ENCODE measurements at places on chromosomes 3 and 15. TPM values are rescaled to one million over a fixed set of nuclear protein-coding genes. Genes with fewer than 3 reads are reported as not detected.

DLL4 gene
- polyA plus RNA-seq = not detected

SLC28A1 gene
- polyA plus RNA-seq = not detected

DNA sequence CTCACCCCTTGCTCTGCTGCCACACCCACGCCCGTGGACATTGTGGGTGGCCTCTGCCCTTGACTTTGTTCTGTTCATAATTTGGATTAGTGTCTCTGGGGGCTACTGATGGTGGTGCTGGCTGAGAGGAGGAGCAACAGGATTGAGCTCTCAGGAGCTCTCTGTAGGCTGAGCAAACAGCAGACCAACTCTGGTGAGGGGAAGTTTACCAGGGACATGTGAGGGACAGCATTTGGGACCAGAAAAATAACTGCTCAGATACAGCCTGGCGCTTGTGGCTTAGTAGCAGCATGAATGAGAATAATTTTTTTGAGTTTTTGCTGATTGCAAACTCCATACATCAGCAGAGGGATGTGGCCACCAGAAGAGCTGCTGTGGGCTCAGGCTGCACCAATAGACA lies 14.8 kb downstream of the PPCDC start:
- no peak for DNase-seq
- H3K4me1 ChIP-seq = peaks cover 20% of the 10 kb centered on the region
- H3K27ac ChIP-seq = no peak overlapping the region

GRCh38 chr3:183984127-183984740 lies 33.5 kb downstream of the ABCC5 start:
- H3K27me3 ChIP-seq = no peaks in the 10 kb centered on the region
- H3K27ac ChIP-seq = no peak overlapping the region
- H3K4me3 ChIP-seq = no peak overlapping the region
- DNase-seq = no peak
- H3K4me1 ChIP-seq = no peaks in the 10 kb centered on the region
- H3K36me3 ChIP-seq = peaks cover 21% of the 10 kb centered on the region

Data from keratinocyte (primary cell).